ENCODE measurements at places on chromosomes 7 and 10. TPM values are rescaled to one million over a fixed set of nuclear protein-coding genes. Genes with fewer than 3 reads are reported as not detected.

LEP gene
- not detected for polyA plus RNA-seq

PEX1 gene
- 11.0 TPM for polyA plus RNA-seq

PSMA2 gene
- 245 TPM for polyA plus RNA-seq

WDR86 gene
- polyA plus RNA-seq = 10.0 TPM

EN2 gene
- polyA plus RNA-seq = not detected

FEZF1 gene
- polyA plus RNA-seq = not detected
